Anterior cingulate cortex (tissue), 58 donors: ENCODE measurements at places on chromosomes 3 and 15.

DNA sequence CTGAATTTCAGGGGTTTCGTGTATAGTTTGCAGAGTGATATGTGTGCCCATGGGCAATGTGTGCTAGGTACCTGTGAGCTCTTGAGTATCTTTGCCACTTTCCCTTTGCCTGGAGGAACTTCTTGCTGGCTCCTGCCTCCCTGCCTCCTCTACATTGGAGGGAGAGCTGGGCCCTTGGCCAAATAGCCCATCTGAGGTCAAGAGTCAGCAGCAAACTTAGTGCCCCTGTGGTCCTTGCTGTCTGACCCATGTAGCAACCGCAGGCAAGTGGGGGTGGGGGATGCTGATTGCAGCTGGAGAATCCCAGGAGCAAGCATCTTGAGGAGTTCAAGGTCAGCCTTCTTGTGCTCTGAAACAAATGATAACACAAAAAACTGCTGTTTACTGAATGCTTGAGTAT, 5.4 kb upstream of the TBC1D21 start:
- no peak for DNase-seq

- DNase-seq = no peak
These were observed 17.9 kb downstream of the C3orf38 start for GRCh38 chr3:88167704-88168103.

GRCh38 chr15:101047301-101047781, 128.2 kb downstream of the LRRK1 start:
- no peak for DNase-seq

DNA sequence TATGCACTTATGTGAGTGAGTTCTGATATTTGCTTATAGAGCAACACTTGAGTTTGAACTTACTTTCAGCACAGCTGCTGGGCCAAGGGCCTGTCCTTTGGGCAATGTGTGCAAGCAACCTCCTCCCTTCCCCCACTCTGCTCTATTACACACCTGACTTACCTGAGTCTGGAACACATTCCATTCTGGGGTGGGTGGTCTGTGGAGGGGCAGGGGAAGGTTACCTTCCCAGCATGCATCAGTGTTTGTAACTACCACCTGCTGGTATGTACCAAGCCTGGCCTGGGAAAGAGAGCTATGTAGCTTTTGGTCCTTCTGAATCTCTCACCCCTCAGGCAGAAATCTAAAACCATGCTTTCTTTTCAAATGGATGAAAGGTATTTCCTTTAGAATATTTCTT, 103.0 kb downstream of the ISL2 start:
- no peak for DNase-seq

DNA sequence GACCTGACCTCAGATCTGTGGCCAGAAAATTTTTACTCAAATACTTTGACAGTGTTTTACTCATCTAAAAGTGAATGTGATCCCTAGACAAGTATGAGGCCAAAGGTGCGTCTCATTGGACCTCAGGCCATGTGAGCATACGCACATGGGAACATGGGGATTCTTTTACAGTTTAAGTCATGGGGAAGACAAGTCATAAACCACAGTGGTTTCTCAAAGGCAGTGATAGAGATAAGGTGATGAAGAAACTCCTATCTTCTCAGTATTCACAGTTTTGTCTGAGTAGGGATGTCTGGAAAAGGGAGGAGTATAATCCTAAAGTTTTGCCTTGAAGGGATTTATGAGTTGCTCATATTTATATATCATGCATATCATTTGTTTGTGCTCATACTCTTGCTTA, 173.8 kb downstream of the FNDC3B start:
- no peak for DNase-seq

DNA sequence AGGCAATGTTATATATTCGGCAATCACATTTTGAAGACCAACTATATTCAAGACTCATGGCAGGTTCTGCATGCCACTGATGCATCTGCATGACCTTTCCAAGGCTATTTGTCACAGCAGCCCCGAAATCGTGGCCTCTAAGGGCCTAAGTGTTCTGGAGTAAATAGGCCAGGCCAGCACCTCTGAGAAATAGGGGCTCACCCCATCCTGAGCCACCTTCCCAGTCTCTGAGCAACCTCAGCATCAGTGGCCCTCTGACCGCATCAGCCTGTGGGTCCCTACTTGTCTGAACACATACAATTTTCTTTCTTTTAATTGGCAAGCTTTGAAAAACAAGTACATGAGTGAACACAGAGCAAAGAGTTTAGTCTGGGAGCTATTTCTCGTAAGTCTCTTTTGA, 45.9 kb upstream of the THBS1 start:
- DNase-seq = no peak

- DNase-seq = peak; percentile 32
These were observed 435 bp downstream of the SLC35G2 start for GRCh38 chr3:136819392-136819730.

DNA sequence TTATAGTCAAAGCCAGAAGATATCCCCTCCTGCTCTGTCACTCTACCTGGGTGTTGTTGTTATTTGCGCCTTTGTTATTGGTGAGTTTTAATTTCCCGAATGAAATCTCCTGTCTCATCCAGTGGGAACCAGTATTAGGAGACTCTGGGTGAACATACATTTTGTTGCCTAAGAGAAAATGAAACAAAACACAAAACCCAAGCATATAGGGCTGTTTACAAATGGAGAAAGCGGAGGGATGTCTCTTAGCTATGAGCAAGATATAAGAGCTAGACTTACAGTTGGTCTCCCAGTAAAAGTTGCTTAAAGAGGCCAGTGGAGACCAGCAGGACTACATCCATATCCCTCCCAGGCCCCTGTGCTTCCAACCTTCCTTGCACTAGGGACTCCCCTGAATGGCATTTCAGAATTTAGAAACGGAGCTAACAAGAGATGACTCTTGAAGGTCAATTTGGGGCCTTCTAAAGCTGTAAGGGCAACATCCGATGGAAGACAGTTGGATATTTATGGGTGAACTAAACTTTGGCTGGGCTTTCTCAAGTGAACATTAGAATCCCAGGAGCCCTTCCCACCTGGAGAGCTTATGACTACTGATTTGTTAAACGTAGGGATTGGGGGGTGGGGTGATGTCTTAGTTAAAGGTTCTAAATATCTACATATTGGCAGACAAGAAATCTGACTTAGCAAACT, 2.7 kb downstream of the EOMES start:
- DNase-seq = no peak

GRCh38 chr15:38461066-38461833, 7.3 kb downstream of the FAM98B start:
- no peak for DNase-seq

- no peak for DNase-seq
These were observed 30.6 kb downstream of the SLC6A11 start for GRCh38 chr3:10846657-10846975.

DNA sequence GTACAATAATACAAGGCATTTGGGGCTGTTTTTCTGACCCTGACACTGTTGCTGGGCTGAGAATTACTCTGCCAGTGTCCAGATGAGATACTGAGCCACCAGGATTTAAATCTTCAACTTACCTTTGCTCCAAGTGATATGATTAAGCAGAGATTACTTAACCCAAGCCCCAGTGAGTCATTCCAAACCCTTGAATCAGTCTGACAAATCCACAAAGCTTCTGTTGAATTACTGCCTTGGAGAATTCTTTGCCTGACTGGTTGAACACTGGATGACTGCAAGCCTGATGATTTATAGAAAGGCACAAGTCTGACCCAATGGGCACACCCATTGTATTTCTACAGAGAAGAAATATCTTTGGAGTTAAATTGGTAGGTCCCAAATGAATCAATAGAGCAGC, 88.2 kb upstream of the TSC22D2 start:
- no peak for DNase-seq

DNA sequence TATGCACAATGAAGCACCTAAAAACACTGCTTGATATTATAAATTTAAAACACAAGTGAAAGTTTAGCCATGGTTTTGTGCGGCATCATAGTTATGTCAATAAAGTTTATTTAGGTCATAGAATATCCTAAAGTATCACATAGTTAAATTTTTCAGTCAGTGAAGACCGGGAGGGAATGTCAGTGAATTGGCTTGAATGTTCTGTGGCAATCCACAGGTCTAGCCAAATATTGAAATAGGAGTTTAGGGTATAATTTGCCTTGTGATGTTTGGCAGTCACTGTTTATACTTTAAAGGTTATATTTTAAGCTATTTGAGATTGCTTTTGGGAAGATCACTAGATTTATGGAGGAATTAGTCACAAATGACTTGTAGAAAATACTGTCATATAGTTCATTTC, 79.7 kb upstream of the FLNB start:
- DNase-seq = no peak

- DNase-seq = no peak
These were observed 81.2 kb upstream of the TCF12 start for GRCh38 chr15:56837273-56837672.

DNA sequence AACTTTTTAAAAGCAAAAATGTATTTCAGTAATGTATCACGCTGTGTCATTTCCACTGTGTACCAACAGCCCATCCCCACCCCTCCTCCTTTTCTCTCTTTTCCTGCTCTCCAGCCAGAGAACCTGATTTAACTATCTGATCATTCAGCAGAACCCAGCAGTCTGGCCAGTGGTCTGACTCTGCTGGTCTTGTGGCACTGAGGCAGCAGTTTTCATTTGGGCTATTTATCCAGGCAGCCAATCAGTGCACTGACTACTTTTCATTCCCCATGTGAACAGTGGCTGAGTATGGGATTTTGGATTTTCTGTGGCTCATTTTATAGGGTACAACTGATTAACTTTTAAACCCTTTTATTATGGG, 56.3 kb downstream of the GPR171 start:
- DNase-seq = no peak
